ENCODE measurements at places on chromosomes 5 and 9.

- no peak for DNase-seq
Measured at GRCh38 chr5:17944046-17944445, 309.8 kb downstream of the TAF11L14 start.

DNA sequence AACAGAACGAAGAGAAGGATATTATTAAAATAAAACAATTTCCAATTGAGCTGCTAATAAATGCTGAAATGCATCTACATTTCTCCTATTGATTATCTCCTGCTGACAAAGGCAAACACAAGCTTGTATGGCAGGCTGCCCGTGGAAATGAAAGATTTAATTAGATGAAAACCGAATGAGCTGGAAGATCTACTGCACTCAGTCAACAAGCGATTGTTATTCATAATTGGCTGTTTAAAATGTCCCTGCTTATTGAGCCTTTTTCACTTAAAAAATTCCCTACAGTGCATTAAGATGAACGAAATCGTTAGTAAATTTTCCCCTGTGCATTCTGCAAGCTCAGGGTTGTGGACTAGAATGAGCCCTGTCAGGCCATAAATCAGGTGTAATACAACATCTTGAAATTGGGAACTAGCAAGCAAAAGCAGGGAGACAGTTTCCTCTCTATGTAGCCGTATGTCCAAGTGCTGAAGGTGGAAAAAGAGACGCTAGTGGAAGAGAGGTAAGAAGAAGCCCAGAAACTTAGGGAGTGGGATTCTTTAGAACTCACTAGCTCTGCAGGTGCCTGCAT lies 28.5 kb upstream of the KIF4B start:
- no peak for DNase-seq

GRCh38 chr5:129460672-129460935 lies 506 bp downstream of the ADAMTS19 start:
- no peak for DNase-seq

- DNase-seq, result no peak
Measured at GRCh38 chr9:13532407-13532806, 252.9 kb upstream of the MPDZ start.

Measured in fibroblast of skin of left biceps (primary cell).